ENCODE measurements at places on chromosomes 5 and 9.

- DNase-seq: no peak
Measured at GRCh38 chr5:151222790-151223446, 974 bp downstream of the CCDC69 start.

- no peak for DNase-seq
Measured at GRCh38 chr5:76805821-76806505, 12.9 kb upstream of the F2RL1 start.

DNA sequence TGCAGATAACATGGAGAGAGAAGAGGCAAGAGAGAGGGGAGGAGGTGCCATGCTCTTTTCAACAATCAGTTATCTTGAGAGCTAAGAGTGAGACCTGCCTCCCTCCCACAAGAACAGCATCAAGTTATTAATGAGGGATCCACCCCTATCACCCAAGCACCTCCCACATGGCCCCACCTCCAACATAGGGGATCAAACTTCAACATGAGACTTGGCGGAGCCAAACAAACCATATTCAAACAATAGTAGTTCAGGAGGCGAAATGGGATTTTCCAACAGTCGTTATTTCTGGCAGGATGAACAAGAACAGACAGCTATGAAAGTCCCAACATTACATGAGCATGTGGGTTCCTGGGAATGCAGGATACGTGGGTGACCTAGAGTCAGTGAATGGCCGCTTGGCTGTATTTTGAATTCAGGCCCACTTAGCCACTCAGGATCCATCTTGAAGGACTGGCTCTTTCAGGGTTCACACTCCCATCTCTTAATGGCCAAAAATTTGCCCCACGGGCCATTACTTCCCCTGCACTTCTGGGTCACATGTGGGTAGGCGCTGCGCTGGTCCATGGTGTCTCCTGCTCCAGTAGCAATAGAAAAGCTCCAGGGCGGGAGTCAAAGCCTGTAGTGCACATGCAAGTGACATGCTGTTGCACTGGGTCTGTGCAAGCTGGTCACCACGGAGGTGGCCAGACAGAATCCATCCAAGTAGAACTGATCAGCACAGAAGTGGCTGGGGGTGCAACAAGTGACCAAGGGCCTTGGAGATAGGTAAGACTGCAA lies 7.1 kb upstream of the FAF2 start:
- no peak for DNase-seq

GRCh38 chr5:175344331-175345195 lies 99.4 kb downstream of the DRD1 start:
- no peak for DNase-seq

DNA sequence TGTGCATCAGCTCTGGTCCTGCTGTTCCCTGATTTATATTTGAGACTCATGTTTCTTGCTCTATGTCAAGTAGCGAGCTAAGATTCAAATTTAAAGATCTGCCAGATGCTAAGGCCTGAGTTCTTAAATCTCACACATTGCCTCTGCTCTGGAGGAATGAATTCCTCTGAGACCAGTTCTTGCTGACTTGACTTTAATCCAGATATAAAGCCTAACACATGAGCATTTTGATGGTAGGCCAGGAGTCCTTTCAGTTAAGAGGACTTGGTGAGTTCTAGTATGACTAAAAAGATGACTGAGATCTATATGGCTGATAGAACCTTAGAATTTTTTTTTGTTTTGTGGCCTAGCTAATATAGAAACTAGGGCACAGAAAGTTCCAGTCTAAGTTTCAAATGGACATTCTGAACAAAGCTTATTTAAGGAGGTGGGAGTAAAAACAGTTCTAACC lies 1.3 kb upstream of the INIP start:
- DNase-seq: no peak

- DNase-seq: no peak
Measured at GRCh38 chr5:141560725-141561483, 57.9 kb downstream of the DIAPH1 start.

GRCh38 chr9:1979741-1980367 lies 35.3 kb upstream of the SMARCA2 start:
- DNase-seq: no peak

All from stimulated activated CD8-positive, alpha-beta memory T cell treated with anti-CD3 and anti-CD28 coated beads, Interleukin-4, amount 100 ng/mL, for 4 hours (primary cell).